Vagina (tissue), 2 donors: ENCODE measurements at places on chromosomes 16 and 17. TPM values are rescaled to one million over a fixed set of nuclear protein-coding genes. Genes with fewer than 3 reads are reported as not detected.

SLC12A3 gene
- not detected for total RNA-seq

ACSM2A gene
- not detected for total RNA-seq

LPO gene
- not detected for total RNA-seq

XYLT1 gene
- total RNA-seq = 27.3 TPM

LHX1 gene
- total RNA-seq = not detected

RPUSD1 gene
- total RNA-seq = 17.2 TPM

TSNAXIP1 gene
- not detected for total RNA-seq

- no peak for DNase-seq
Measured at GRCh38 chr17:48951572-48951971, 6.9 kb upstream of the SNF8 start.

GRCh38 chr17:4932756-4933155, 679 bp downstream of the GP1BA start:
- DNase-seq = no peak

GRCh38 chr16:49158029-49158642, 123.5 kb downstream of the CBLN1 start:
- DNase-seq = no peak

DNA sequence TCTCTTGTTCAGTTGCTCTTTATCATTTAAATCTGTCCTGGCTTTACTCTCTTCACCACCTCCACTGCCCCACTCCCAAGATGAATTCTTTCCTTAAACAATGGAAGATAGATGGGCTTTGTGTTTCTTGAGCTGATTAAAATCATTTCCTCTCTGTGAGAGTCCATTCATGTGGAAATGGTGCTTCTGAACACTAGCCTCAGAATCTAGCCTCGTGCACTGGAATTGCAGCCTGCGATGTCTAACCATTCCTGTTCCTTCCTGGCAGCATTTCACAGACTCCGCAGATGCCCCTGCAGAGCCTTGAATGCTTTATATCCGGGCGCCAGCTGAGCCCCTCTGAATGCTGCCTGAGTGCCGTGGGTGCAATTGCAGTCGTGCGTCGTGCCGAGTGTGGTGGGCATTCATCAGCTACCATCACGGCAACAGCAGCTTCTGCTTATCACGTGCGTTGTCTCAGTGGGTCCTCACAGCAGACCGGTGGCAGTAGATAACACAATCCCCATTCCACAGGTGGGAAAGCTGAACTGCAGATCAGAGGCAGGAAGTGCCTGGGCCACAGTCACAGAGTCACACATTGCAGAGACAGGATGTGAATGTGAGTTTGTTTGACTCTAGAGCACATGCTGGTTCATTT, 172.8 kb upstream of the WSCD1 start:
- DNase-seq = peak; percentile 77

GRCh38 chr17:42518755-42519545, 17.1 kb upstream of the NAGLU start:
- DNase-seq = no peak

GRCh38 chr17:77666881-77667395, 291.6 kb upstream of the TNRC6C start:
- DNase-seq = no peak

GRCh38 chr16:21625026-21625425, 25.6 kb downstream of the METTL9 start:
- no peak for DNase-seq

GRCh38 chr16:2712546-2712945, 7.5 kb downstream of the PRSS27 start:
- no peak for DNase-seq

DNA sequence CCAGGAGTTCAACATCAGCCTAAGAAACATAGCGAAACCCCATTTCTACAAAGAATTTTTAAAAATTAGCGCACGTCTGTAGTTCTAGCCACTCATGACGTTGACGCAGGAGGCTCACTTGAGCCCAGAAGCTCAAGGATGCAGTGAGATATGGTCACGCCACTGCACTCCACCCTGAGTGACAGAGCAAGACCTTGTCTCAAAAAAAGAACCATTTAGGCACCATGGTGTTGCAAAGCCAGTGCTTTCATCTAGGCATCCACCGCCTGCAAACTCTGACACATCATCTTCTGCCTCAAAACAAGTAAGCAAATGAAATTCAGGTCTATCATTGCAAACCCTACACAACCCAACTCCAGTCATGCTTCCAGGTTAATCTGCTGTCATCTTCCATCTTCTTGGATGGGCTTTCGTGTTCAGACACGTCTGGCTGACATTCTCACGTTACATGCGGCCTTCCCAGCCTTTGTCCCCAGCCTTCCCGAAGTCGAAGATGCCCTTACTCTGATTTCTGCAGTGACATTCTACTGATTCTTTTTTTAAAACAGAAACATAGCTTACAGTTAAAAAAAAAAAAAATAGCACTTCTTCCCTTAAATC, 8.9 kb downstream of the ANKRD11 start:
- no peak for DNase-seq

DNA sequence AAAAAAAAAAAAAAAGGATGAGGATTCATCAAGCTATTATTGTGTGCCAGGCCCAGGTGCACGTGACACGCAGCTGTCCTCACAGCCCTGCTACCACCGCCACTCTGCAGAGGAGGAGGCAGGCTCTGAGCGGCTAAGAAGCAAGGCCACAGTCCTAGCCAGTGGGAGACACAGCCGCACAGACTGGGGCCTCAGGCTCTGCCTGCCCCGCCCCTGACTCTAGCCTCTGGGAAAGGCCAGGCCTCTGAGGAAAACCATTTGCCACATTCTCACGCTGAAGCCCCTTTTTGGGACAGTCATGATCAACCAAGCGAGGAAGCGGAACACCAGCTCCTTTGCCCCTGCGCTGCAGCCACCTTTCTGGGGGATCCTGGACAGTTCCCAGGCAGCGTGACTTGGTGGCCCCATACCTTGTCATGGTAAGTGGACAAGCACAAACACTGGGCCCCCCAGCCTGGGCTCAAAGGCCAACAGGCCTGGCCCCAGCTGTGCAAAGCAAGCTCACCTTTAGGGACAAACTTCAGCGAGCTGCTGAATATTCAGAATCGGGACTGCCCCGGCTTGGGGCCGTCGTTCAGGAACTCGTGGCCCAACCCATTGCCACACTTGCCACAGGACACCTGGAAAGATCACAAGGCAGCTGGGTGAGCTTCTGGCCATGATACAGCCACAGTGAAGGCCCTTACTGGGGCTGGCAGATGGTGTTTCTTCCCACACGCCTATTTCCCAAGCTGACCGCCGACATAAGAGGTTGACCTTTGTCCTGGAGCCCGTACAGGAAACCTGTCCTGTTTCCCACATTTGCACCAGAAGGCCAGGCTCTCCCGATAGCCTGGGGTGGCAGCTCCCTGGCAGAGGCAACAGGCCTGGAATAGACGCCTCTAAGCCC, 2.5 kb downstream of the MSRB1 start:
- no peak for DNase-seq

DNA sequence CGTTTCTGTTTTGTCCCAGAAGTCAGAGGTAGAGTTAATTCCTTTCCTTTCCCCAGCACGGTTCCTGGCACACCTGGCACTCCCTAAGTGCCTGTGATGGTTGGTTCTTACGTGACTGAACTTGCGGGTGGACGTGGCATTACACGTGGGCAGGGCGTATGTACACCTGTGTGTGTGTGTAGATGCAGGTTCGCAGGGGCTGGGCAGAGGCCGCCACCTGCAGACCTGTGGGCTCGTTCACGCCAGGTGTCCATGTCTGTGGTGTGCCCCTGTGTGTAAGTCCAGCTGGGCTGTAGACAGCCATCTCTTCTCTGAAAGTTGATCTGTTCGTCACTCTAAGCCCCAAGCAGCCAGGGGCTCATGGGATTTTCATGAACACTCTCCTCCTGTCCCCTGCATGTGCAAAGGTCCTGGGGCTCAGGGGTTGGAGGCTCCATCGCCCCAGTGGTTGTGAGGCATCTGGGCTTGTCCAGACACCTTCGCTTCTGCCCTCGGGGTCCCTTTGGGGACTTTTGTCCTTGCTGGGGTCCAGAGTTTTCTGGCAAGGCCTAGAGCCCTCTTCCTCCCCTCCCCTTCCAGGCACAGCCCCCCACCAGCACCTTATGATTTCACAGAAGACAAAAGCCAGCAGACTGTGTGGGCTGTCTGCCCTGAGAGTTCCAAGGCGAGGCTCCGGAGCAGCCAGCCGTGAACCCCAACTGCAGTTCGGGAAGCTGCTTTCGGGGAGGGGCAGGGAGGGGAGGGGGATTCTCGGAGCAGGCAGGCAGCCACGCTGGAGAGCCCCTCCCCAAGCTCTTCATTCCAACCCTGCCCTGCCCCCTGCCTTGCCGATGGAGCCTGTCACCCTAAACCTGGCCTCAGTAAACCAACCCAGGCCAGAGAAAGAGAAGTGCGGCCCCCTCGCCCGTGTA, 5.4 kb upstream of the FSCN2 start:
- no peak for DNase-seq
